CD4-positive, alpha-beta T cell treated with Interleukin-6 at 100 ng/mL for 8 hours (primary cell): ENCODE measurements at places on chromosomes 16 and 17.

DNA sequence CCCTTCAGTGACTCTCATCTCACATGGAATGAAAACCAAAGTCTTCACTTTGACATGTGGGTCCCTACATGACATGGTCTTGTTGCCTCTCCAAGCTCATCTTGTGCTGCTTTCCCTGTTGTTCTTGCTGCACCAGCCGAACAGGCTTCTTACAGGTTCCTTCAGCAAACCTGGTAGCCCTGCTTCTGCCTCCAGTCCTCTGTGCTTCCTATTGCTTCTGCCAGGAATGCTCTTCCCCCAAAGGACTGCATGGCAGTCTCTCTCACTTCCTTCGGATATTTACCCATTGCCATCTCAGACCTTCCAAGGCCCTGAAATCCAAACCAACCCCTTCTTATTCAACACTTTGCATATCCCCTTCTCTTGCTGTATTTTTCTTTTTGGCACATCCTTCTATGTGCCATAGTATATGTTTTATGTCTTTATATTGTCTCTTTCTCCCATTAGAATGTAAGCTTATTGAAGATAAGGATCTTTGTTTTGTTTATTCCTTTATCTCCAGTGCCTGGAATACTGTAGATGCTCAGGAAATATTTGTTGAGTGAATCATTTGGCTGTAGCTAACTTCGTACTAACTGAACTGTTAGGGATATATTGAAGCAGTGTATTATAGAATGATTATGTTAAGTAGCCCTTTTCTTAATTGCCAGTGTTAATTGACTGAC, 57.9 kb upstream of the SLC12A3 start:
- no peak for DNase-seq

- no peak for DNase-seq
These were observed 49.5 kb upstream of the MRPS23 start for GRCh38 chr17:57899391-57899790.

- peak; percentile 84 for DNase-seq
These were observed 53.3 kb upstream of the TOB1 start for GRCh38 chr17:50919321-50920040.

DNA sequence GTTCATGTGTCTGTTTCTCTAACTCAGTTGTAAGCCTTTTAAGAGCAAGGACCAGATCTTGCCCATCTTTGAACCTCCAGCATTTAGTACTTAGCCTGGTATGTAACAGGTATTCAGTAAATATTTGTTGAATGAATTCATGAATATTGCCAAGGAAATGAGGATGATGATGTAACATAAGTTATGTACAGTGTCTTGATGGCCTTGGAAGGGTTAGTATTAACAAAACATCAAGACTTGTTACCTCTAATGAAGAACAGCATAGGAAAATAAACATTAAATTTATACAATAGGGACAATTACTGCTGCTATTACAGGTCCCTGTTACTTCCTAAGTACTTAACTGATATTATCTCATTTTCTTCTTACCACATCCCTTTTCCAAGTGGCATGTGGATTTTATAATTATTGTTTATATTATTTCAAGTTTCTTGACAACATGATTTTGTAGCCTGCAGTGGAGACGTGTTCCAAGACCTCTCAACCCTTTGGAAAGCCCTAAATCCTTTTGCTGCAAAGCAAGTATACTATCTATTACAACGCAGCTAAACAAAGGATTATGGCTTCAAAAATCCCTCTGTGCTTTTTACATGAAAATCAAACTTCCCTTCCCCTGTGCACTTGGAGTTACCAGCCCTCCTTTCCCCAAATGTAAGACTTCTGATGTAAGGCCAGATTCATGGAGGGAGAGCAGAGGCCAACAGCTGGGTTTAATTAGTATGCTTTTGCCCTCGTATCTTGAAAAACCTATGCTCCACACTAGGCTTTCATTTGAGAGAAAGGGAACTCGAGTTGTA, 77.4 kb upstream of the SMIM36 start:
- DNase-seq = no peak

DNA sequence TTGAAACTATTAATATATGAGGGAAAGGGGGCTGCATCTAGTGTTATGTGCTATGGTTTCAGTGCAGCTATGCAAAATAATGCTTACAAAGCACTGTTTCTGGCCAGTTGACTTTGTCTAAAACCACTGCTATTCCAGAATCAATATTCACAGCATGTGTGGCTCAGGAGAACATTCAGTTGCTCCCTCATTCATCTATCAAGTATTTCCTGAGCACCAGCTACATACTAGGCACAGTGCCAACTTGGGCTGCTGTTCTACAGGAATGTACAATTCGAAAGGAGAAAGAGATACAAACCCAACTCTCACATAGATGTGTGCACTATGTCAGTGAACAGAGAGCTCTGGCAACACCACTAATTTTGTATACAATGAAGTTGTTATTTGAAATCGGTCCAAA, 183.0 kb downstream of the PHKB start:
- DNase-seq = no peak

GRCh38 chr17:79073016-79073705, 1.5 kb upstream of the ENGASE start:
- DNase-seq = no peak

DNA sequence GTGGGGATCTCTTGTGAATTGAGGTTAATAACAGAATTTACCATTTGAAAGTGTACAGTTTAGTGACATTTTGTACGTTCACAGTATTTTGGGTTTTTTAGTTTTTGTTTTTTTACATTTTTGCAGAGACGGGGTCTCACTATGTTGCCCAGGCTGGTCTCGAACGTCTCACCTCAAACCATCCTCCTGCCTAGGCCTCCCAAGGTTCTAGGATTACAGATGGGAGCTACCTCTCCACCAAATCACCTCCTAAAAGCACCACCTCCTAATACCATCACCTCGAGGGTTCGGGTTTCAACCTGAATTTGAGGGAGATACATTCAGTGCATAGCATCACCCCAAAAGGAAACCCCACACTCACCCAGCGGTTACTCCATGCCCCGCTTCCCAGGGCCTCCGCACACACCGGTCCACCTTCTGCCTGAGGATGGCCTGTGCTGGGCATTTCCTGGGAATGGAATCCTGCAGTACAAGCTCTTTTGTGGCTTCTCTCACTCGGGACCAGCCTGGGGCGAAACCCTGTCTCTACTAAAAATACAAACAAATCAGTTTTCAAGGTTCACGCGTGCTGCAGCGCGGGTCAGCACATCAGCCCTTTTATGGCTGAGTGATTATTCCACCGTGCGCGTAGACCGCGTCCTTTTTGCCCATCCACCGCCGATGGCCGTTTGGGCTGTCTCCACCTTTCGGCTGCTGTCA, 182.7 kb upstream of the CIBAR2 start:
- no peak for DNase-seq

GRCh38 chr17:50618941-50619340, 15.7 kb upstream of the ABCC3 start:
- no peak for DNase-seq
